ENCODE measurements at places on chromosomes 3 and 15.

DNA sequence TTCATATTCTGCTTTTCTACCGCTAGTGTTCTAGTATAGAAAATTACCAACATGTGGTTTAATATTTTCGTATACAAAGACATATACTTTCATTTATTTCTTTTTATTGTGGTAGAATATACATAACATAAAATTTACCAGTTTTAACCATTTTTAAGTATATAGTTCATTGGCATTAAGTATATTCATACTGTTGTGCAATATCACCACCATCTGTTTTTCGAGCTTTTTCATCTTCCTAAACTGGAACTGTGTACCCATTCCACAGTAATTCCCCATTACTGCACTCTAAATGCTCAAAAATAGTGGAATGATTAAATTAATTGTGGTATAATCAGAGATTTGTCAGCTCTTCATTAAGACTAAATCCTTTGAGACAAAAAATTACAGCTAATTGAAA is 62.9 kb downstream of the ECT2 start:
- DNase-seq: no peak

DNA sequence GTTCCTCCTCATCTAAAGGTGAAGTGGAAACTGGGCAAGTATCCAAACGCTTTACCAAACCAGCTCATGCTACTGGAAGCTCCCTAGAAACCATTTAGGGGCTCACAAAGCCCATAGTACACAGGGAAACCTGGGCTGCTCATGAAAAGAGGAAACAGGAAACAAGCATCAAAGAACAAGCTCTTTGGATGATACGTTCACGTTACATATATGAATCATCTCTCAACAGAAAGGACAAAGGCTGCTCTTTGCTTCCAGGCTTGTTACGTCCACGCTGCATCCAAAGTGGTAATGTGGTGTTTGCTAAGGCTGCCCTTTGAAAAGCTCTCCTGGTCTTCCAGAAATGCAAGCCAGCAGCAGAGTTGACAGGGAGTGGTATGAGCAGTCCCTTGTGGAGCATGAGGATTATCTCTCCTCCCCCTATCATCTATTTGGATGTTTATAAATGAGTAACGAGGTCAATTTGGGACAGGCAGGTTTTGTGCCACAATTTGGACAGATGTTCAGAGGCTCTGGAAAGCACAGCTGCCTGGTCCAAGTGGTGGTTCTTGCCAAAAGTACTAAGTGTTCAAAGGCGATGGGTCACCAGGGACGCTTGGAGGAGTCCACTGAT is 98.0 kb upstream of the RORA start:
- DNase-seq: no peak

GRCh38 chr15:62125773-62126172 is 39.3 kb downstream of the C2CD4B start:
- DNase-seq: no peak

DNA sequence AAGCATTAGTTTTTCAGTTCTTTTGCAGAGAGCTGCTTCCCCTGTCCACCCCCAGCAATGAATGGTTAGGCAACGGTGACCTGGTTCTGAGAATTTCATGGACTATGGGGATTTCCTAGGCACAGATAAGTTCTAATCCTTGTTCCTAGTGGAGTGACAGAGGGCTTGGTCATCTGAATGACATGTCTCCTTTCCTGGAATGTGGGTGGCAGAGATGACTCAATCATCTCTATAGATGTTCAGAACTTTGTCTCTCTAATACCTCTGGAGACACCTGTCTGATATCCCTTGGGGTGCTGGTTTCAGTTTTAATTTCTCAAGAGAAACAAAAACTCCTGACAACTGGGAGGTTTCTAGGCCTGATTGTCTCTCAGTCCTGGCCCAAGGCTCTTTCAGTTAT is 10.4 kb downstream of the PLA2G4E start:
- DNase-seq: no peak

DNA sequence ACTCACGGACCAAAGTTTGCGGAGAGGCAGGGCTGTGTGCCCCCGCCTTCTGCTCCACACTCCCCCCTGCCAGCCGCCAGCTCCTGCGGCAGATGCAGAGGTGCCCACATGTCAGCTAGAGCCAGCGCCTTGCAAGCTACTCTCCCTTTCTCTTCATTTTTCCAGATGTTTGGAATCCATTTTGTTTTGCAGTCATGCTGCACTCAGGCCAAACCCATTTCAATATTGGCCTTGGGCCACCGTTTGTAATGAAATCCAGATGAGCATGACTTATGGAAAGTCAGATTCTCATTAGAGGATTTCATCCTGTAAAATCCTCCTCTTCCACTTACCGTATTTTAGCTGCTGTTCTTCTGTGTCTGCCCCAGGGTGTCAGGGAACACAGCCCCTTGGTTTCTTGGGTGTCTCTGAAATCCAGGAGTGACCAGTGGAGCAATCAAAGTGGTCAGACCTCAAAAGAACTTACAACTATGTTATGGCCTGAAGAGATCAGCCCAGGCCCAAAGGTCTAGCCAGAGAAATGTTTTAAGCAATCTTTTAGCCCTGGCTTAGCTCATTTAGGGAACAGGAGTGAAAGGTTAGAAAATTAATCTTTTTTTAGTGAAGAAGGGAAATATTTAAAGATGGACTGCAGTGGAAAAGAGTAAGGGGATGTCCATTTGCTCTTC is 65.8 kb downstream of the AAGAB start:
- DNase-seq: no peak

GRCh38 chr3:51739110-51739509 is 32.2 kb downstream of the GRM2 start:
- no peak for DNase-seq

DNA sequence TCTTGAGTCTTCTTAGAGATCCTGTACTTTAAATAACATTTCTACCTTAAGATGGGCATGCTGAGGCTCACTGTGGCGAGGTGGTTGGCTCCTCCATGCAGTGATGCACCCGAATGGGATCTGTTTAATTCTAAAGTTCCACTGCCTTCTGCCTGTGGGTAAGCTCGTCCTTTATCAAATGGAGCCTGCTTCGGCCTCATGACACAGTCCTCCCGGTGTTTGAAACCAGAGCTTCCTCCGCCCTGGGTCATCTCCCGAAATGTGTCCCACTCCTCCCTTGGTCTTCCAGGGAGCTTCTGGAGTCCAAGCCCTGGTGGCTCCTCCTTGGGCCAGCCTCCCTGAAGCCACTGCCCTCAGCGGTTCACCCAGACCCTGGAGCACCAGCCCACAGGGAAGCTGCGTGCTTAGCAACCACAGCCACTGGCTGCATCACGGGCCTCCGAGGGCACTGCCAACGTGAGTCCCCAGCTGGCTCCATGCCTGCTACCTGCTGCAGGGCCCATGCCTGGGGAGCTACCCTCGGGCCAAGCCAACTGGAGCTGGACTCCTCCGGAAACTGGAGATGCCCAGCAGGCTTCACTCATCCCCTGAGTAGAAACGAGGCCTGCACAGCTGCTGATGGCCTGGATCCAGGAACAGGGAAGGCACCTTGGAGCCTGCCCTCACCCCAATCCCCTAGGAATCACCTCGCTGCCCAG is 3.3 kb downstream of the RHCG start:
- no peak for DNase-seq

DNA sequence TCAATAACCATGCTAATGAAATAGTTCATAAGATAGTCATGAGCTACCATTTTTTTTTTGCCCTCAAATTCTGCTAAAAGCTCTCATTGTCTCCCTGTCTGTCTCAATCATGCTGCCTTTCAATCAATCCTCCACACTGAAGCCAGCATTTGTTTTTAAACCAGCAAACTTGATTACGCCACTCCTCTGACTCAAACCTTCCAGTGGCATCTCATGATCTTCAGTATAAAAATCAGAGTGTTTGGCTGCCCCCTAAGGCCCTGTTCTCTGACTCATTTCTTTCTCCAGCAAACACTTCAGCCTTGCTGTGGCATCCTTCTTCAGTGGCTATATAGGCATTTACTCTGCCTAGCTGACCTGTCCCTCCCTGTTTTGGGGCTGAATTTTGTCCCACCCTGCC is 36.0 kb upstream of the EOMES start:
- DNase-seq: no peak
